Fibroblast of the conjunctiva (primary cell): ENCODE measurements at places on chromosomes 13 and 19.
A peak's percentile ranks its signal among the peaks of the same experiment; 100 is the strongest.

- no peak for DNase-seq
These were observed 222.4 kb downstream of the NBEA start for GRCh38 chr13:35164324-35164932.

- DNase-seq: no peak
These were observed 51.8 kb downstream of the TM9SF2 start for GRCh38 chr13:99553033-99553432.

- DNase-seq: no peak
These were observed 11.2 kb upstream of the CEACAM21 start for GRCh38 chr19:41564515-41565378.

- DNase-seq: no peak
These were observed 72.3 kb downstream of the C1QTNF9 start for GRCh38 chr13:24381541-24382265.

DNA sequence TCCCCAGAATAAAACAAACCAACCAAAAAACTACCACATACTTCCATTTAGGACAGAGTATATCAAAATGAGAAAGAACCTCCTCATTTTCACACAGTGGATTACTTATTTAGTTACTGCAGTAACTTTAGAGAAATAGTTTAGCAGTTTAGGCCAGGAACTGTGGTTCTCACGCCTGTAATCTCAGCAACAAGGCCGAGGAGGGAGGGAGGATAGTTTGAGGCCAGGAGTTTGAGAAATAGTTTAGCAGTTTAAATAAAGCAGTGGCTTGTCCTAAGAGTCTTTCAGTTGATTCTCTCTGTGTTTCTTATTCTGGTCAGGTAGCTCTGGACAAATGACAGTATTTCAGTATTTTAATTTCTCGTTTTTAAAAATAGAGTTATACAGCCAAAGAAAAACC is 9.4 kb downstream of the HMGB1 start:
- no peak for DNase-seq

GRCh38 chr19:8501516-8501915 is 924 bp downstream of the PRAM1 start:
- no peak for DNase-seq

DNA sequence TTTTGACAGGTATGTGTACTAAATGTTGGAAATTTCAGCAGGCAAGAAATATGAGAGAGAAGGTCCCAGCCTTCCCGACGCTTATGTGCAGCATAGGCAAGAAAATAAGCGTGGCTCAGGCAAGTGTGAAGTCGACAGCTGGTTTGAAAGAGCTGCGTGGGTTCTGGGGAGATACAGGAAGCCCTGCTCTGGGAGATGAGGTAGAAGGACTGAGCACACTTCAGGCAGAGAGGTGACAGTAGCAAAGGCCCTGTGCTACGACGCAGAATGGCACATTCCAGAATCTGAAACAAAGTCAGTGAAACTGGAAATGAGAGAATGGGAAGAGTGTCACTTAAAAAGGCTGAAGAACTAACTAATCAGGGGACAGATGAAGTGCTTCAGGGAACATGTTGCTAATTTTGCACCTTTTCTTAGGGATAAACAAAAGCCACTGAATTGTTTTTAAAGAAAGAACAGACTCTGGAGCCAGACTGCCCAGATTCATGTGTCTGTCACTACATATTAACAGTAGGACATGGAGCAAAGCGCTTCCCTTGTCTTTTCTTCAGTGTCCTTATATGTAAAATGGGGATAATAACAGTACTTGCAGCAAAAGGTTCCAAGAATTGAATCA is 160.1 kb downstream of the SPRY2 start:
- DNase-seq: no peak

- no peak for DNase-seq
These were observed 33.5 kb downstream of the CLEC17A start for GRCh38 chr19:14616407-14616806.

DNA sequence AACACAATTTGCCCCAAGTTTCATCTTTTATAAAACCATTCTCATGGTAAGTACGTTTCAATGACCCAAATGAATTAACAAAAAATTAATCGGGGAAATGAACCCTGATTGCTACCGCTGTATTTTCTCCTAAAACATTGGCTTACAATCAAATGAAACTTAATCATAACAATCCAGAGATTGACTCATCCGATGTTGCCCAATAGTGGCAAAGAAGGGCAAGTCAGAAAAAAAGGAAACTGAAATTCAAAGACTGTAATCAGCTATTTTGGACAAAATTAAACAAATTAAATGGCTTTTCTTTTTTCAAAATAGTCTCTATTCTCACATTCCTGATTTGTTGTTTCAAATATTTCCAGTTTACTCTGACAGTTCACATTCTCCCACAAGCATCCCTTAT is 3.9 kb upstream of the ACOD1 start:
- DNase-seq: peak; percentile 18

DNA sequence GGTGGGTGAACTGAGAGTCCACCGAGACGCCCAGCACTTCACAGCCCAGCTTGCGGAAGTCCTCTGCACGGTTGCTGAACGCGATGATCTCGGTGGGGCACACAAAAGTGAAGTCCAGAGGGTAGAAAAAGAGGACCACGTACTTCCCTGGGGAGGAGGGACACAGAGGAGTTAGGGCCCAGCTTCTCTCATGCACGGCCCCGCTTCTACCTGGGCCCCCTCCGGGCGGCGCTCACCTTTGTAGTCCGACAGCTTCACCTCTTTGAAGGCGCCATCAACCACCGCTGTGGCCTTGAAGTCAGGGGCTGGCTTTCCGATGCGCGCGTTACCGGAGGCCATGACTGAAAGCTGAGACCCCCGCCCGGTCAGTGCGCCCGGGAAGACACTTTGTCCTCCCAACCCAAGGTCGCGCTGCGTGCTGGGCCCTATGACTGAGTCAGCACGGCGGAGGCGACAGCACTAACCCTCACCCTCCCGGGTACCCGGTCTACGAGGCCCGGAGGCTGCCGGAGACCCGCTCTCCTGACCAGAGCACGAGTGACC is 606 bp downstream of the PRDX2 start:
- DNase-seq: no peak

- DNase-seq: no peak
These were observed 448.2 kb downstream of the KCTD12 start for GRCh38 chr13:76438050-76438449.

- DNase-seq: peak; percentile 51
These were observed 4.4 kb upstream of the KCNN4 start for GRCh38 chr19:43784981-43785808.

GRCh38 chr13:44400736-44401135 is 27.1 kb downstream of the SERP2 start:
- DNase-seq: no peak

- peak; percentile 83 for DNase-seq
These were observed 21.3 kb downstream of the ZNF77 start for GRCh38 chr19:2923510-2923909.

DNA sequence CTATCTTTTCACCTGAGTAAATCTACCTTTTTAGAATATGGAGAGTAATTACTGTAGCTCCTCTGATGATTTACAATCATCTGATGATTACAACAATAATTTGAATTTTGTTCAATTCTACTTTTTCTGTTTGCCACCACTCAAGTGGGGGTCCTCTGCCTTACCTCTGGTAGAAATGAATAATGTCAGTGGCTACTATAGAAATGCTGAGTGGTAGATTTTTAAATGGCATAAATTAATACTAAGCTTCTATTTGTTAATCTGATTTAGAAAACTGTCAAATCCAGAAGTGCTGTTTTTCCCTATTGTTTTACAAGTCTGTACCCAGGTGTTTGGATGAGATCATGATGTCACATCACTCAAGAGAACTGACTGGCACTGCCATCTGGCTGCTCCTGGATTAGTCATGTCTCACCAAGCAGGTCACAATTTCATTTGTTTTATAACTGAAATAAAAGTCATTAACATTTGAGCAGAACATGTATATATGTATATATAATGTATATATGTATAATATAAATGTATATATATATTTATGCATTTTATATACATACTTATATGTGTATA is 494.8 kb downstream of the TBC1D4 start:
- DNase-seq: no peak

DNA sequence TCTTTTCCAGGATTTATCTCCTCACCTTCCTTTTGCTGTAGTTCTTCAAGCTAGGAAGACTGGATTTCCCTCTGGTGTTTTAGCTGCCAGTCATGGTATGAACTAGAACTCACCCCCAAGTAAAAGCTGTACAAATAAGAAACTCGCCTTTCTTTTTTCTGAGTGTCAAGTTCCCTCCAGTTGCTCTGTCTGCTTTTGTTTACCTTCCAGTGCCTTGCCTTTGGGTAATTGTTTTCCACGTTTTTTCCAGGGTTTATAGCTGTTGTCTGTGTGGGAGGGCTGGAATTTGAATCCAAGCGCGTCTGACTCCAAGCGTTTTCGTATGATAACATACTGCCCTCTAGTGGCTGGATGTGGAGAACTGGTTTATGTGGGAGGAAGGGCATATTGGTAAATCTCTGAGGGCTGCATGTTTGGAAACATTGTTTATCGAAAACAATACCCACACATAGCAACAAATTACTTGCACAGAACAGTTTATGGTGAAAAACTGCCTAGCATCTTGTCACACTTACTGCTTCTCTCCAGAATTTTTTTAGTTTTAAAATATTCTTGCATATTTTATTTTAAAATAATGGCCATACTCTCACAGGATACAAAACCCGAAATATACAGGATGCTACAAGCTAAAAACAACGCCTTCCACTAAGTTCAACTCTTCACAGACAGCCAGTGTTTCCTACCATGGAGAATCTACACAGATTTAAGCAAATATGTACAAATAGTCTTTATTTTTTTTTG is 19.2 kb downstream of the RCN3 start:
- peak; percentile 84 for DNase-seq

GRCh38 chr19:37472165-37472564 is 3.0 kb downstream of the ZNF570 start:
- no peak for DNase-seq

DNA sequence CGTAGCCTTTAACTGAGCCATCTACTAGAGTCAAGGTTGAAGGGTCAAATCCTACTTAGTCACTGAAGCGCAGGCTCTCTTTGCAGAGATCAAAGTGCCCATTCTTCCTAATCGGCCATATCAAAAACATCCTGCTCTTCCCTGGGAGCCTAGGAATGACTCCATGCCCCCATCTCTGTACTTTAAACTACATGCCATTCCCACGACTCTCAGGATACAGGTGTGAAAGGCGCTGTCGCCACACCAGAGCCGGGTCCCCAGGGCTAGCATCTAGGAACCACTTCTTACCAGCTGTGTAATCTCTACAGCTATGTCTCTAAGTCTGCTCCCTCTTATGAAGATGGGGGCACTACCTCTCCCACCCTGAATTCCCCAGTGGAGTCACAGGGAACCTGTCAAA is 22.3 kb downstream of the IRS2 start:
- DNase-seq: no peak
